ENCODE measurements at places on chromosomes 12 and 14.

- peak; percentile 41 for DNase-seq
These were observed 1.4 kb upstream of the ASIC1 start for GRCh38 chr12:50055831-50056638.

- DNase-seq = no peak
These were observed 16.7 kb downstream of the CHST11 start for GRCh38 chr12:104473374-104473983.

DNA sequence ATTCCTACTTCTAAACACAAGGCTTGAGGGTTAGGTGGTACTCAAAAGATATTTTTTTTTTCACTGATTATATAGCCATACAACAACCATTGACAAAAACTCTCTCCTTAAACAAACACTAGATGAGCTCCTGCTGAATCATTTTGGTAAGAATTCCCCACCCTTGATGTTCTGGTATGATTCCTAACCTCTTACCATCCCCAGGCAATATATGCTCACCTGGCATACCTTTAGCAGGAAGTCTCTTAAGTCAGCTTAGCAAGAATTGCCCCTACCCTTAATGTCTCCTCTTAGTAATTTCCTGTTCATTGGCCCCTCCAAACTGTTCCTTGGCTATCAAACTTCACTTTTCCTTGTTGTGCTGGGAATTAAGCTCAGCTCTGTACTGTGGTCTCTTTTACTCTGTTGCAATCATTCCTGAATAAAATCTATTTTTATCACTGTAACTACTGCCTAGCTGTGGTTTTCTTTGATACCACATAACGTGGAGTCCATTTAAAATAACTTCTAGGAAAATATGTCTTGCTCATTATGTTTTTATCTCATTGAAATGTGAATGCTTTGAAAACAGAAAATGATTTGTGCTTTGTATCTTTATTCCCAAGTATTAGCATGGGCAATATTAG, 712.6 kb downstream of the SLC16A7 start:
- no peak for DNase-seq

DNA sequence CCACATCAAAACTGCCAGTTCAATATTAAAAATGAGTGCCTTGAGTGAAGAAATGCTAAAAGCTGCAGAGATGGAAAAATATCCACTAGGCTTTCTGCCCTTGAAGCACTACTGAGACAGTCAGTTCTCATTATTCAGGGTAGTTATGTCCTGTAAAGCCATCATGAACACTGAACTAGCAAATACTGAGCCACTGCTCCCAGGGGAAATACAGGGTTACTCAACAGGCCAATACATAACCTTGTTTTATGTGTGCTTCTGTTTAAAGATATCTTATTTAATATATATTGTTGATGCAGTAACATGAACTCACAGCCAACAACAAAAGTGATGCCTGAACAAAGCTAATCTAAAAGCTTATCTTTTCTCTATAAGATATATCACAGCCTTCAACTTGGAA, 3.3 kb downstream of the RAD52 start:
- DNase-seq = no peak

GRCh38 chr12:77042833-77043232, 22.5 kb downstream of the E2F7 start:
- DNase-seq = no peak

DNA sequence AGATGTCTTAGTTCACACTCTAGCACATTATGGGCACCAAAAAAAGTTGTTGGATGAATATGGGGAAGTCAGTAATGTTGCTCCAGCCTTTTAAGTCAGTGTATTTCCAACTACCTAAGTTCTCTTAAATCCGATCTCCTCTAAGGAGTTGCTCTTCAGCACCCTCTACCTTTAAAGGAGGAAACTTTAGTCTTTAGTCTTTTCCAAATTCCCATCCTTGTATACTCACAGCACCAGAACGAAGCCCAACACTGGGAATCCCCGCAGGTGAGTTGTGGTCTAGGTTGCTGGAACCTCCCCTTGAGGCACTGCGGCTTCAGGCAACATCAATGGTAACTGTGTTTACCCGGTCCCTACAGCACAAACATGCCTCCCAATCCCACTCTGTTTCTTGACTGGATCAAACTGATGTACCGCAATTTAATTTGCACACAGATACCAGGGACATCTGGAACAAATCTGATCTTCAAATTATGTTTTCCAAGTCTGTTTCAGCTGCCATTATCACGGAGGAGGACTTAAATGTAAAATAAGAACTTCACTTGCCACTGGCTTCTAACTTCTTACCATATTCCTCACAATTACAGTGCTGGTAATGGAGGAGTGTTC, 179.0 kb downstream of the FOXN3 start:
- DNase-seq = no peak

DNA sequence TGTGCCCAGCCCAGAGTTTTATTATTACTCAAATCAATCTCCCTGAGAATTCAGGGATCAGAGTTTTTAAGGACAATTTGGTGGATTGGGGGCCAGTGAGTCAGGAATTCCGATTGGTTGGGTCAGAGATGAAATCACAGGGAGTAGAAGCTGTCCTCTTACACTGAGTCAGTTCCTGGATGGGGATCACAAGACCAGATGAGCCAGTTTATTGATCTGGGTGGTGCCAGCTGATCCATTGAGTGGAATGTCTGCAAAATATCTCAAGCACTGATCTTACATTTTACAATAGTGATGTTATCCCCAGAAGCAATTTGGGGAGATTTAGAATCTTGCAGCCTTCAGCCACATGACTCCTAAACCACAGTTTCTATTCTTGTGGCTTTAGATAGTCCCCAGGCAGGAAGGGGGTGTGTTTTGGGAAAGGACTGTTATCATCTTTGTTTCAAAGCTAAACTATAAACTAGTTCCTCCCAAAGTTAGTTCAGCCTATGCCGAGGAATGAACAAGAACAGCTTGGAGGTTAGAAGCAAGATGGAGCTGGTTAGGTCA, 89.1 kb upstream of the CNOT2 start:
- no peak for DNase-seq

Data from neural crest cell (in vitro differentiated cells).